ENCODE measurements at places on chromosomes 2 and 18.

GRCh38 chr2:30481323-30481800 lies 34.3 kb downstream of the LCLAT1 start:
- DNase-seq, result no peak

DNA sequence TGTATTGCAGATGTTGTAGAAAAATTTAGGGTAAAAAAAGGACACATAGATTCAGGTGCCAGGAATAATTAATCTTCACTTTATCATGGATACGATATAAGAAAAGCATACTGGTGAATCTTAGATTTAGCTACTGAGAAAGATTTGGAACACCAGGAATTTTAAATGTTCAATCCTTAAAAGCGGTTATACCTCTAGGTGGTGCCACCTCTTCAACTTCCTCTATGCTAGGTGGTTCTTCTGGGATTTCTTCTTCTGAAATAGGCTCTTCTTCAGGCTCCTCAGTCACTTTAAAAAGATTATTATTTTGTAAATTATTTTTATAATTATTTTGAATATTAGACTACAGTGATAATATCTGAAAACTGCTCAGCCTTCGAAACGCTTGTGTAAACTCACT lies 133.1 kb downstream of the TTN start:
- DNase-seq, result no peak

DNA sequence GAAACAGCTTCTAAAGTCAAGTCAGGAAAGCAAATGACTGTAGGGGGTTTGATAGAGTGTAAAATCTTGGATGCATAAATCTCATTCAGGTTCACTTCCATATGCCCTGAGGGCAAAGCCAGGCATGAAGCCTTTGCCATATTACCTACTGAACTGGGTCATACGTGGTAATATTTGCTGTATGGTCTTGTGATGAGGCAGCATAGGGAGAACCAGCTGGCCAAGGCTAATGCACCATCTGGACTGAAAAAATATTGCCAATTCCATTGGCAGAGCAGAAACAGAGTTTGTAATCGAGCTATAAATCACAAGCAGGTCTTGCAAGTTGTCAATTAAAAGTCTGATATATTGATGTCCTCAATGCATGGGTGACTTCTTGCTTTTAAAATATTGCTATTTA lies 243.8 kb downstream of the ERBB4 start:
- DNase-seq, result no peak

DNA sequence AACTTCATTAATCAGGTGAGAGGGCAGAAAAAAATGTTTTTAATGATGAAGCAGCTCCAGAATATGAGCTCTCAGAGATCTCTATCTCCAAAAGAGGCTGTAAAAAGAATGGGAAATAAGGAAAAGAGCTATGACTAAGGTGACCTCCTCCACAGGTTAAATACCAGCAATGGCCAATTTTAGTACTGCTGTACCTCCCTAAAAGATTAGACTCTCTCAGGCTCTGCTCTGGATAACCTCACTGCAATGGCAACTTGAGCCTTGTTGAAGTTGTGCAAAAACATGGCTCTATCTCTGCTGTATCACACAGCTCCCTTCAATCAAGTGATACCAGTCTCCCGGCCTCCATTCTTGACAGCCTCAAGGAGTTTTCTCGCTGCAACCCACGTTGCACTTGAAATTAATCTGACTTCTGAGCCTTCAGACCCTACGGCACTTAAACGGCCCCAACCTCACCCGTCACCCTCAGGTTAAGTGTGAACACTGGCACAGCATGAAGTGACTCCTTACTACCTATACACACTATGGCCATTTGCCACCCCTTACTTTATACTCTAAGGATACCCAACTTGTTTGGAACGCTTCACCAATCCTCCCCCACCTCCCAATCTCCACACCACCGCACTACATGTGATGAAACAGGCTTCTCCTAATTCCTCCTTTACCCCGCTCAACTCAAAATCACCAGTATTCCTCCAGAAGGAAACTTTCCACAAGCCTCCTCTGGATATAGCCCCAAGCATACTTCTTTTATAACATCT lies 36.3 kb downstream of the SMAD2 start:
- DNase-seq, result no peak

DNA sequence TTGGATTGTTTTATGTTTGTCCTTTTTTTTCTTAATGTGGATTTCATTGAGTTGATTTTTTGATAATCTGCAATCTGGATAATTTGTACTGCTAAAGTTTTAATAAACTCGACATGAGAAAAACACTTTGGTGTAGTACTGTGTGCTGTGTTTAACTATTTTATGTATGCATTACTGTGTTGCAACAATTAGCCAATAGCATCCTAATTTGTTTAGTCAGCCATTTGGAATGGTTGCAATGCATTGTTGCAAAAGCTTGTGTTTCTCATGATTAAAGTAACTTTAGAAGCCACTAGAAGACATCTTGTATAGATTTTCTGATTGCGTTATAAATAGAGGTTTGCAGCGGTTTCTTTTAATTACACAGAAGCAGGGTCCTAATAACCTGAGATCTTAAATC lies 53.5 kb downstream of the PPIG start:
- DNase-seq, result no peak

DNA sequence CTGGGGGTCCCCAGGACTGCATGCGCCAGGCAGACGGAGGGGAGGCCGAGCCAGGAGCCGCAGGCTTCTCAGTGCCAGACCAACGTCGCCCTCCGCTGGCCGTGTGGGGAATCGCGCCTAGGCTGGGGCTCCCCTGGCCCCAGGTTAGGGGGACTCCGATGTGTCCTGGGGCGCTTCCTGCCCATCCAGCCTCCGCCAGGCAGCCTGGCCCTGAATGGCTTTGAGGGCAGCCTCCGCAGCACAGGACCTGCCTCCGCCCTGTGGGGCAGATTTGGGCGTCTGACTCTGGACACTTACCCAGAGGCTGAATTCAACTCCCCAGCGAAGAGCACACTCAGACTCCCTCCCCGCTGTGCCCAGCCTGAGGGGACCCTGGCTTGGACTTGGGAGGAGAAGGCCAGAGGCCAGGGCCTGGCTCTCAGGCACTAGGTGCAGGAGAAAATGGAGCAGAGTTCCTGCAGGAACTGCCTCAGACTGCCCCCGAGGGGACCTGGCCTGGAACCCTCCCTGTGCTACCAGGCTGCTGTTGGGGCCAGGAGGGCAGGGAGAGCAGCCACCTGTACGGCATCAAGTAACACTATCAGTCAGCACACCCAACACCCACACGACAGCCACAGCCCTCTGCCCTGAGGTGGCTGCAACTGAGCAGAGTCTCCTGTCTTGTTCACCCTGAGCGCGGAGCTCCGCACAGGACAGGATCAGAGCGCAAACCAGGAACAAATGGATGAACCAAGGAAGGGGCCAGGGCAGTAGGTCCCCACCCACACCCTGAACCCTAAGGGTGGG lies 597 bp upstream of the TEKT4 start:
- DNase-seq, result no peak

GRCh38 chr2:55156326-55156725 lies 75.8 kb downstream of the CLHC1 start:
- DNase-seq, result no peak

DNA sequence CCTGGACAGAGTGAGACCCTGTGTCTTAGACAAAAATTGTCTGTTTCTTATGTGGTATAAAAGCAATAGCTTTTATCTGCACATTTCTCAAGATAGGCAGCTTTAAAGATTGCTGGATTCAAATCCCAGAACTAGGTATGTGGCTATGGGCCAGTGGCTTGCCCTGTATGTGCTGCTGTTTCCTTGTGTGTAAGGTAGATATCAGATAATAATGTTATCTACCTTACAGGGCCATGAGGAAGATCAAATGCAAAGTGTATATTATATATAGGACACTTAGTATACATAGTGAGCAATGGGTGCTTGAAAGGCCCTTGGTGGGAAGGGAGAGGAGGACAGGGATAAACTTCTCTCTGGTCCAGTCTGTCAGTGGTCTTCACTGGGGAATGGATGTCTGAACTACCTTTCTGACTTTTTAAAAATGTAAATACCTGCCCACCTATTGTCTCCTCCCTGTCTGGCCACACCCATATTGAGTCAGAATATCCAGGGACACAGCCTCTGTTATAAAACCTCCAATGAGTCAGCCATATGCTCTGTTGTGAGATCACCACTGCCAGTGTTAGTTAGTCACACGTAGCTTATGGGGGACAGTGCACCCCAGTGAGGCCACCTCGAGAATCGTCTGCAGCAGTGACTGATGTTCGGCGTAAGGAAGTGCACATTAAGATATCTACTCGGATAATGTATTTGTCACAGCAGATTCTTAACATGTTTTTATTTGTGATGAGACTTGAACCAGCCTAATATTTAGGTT lies 383.4 kb downstream of the PTPRM start:
- DNase-seq, result no peak

DNA sequence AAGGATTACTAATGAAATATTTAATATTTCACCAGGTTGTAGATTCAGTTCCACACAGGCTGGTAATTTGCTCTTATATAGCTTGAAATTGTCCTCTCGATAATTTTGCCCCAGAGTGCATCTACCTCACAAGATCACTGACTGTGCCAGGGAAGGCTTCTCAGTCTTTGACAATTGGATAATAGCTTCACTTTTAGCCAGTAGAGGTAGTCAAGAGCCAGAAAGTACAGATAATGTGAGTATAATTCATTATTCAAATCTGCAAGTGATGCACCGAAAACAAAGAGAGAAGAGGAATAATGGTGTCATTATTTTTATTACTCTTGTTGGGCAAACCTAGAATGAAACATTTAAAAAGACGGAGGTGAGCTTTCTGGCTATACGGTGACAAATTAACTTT lies 292.8 kb downstream of the EN1 start:
- no peak for DNase-seq

DNA sequence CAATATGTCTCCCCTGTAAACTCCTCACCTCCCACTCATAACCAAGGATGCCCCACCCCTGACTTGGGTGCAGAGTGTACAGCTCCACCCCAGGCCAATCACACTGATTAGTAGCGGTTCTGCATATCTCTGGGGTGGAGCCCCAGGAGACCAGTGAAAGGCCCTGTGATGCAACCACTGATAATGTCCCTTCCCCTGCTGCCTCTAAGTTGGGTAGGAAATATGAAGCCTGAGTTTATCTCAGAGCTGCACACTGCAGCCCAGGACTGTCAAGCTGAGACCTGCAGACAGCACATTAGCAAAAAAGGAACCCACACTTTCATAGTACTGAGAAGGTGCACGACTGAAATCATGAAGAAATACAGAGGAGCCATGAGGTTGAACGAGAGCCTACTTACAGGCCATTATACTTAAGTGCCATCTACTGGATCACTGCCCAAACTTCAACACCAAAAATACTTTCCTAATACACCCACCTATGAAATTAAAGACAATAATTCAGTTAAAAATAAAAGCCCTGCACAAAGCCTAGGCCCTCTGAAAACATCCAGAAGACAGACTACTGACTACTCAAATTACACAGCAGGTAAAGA lies 455.4 kb upstream of the LRRTM4 start:
- no peak for DNase-seq

- no peak for DNase-seq
Measured at GRCh38 chr2:53247956-53248735, 519.5 kb upstream of the CHAC2 start.

GRCh38 chr2:219541611-219542180 lies 1.9 kb downstream of the CHPF start:
- peak; percentile 65 for DNase-seq

DNA sequence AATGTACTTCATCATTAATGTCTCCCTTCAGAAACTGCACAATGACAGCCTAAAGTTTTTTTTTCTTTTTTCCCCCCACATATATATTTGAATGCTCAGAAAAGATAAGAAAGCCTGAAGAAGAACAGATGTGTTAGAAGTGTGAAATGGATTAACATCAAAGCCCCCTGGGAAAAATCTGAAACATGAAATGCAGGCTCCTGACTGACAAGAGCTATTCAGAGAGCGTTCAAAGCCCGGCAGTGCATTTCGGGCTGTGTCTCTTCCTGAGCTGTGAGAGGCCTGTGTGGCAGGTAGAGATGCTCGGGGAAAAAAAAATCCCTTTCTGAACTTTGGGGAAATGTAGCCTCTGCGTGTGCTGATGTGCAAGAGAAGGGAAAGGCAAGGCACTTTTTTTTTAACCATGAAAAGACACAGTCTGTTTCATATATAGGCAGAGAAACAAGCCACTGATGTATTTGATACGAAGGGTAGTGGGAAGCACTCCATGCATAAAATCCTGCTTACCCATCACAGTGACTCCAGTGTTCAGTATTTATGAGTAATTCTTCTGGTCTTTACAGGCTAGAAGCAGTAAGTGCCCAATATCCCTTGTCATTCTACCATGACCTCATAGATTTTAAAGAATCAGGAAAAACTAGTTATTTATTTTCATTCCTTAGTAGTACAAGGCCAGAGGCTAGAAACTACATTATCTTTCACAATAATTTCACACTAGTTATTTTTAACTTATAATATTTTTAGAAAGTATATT lies 1574.2 kb upstream of the PIK3C3 start:
- DNase-seq, result no peak

- no peak for DNase-seq
Measured at GRCh38 chr2:171084128-171084527, 76.6 kb downstream of the TLK1 start.

DNA sequence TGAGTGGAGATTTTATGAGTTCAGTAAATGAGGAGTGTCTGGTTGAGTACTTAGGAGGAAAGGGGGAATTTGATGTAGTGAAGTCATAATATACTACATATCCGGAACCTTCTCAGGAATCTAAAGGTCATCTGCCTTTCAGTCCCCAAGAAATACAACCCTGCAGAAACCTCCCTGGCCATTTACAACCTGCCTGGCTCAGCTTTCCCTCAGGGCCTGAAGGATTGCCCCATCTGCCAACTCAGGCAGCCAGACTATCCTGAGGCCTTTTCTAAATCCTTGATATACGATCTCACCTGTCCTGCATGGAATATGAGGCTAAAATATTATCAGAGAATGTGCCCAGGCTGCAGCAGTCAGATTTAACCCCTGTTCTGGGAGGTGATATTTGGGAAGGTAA lies 165.4 kb upstream of the SPOPL start:
- no peak for DNase-seq
